ENCODE measurements at places on chromosomes 2 and 18.
A peak's percentile ranks its signal among the peaks of the same experiment; 100 is the strongest.

DNA sequence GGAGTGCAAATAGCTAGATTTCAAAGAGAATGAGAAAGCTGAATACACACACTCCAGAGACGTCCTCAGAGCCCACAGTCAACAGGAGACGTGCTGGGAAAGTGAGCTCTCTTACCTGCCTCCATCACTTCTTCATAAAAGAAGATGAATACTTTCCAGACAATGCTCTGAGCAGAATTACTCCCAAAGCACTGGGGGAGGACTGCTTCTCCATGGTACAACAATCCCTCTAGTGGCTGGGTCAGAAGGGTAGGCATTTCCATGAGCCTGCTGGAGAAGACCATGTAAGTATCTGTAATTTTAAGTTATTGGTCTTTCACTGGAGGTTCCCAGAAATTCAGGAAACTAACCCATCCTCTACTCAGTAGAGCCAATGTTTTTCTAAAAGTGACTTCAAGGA is 190.3 kb downstream of the RBM43 start:
- peak; percentile 53 for DNase-seq

DNA sequence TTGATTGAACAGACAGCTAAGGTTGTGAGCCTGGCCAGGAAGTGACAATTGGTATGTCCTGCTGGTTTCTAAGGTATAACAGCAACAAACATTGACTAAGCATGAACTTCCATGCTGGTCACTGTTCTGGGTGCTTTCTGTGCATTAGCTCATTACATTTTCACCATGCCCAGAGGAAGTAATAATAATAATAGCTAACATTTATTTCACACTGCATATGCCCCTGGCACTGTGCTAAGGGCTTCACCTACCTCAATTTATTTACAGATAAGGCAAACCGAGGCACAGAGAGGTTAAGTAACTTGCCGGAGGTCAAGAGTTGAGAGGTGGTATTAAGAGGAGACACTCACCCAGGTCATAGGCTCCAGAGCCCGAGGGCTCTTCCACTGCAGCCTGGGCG is 113.6 kb downstream of the PDCL3 start:
- DNase-seq, result peak; percentile 7

DNA sequence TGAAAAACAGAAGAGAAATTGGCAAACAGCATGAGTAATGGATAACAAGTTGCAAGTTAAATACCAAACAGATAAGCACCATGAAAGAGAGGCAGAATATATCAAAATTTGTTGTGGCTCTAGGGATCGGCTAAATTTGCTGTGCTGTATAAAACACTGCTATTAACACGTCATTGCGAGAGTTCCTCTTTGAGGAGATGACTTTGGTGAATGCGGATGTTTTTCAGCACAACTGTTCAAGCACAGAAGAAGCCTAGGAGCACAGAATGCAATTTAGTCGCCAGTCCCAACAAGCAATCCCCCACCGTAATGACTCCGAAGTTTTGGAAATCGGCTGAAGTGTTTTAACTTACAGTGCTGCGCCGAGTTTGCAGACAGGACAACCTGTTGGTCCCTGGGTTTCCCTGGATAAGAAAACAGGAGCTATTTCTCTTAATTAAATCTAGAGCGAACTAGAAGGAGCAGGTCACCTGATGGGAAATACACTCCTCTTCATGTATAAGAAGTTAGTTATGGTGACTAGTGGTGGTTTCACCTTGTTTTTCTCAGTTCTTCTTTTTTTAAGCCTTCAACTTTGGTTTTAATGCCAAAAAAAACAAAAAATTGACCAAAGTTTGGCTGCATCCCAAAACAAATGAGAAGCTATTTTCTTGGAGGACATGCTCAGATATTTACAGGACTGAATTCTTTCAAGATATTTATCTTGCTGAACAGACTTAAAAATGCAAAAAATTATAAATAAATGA is 454.1 kb upstream of the SALL3 start:
- DNase-seq, result no peak

DNA sequence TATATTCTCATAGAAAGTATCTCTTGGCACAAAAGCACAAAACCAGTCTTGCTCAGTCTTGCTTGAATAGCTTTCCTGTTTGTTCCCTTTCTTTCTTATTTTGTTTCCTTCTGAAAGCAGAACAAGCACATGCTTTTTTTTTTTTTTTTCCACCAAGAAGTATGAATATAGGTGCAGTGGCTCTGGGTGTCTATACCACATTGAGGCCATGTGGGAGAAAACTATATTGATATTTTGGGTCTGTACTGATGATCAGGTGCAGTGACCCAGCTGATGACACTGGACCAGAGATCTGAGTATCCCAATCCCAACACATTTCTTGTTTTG is 28.7 kb downstream of the GEMIN6 start:
- no peak for DNase-seq

Data from kidney tubule cell (primary cell).